Iris pigment epithelial cell (primary cell): ENCODE measurements at places on chromosomes 1 and 21.

GRCh38 chr1:89806616-89807015 is 14.2 kb upstream of the LRRC8D start:
- no peak for DNase-seq

DNA sequence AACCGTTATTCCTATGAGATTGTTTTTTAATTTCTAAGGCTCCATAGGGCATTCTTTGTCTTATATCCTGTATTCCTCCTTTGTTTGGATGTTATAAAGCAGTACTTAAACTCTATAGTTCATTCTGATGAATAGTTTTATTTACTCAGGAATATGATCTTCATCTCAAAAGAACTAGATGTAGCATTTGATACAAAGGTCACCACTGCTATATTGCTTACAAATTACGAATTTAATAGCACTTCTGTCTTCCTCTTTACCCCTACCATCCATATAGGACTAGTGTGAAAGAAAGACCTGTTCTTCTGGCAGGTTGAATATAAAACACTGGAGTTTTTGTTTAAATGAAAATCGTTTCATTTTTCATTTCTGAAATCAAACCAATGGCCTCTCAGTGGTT is 468.1 kb upstream of the CXADR start:
- DNase-seq = no peak

GRCh38 chr1:202622388-202622787 is 87.9 kb downstream of the SYT2 start:
- DNase-seq = no peak

- DNase-seq = peak; percentile 20
These were observed 22.0 kb downstream of the TSPAN2 start for GRCh38 chr1:115067161-115067859.

DNA sequence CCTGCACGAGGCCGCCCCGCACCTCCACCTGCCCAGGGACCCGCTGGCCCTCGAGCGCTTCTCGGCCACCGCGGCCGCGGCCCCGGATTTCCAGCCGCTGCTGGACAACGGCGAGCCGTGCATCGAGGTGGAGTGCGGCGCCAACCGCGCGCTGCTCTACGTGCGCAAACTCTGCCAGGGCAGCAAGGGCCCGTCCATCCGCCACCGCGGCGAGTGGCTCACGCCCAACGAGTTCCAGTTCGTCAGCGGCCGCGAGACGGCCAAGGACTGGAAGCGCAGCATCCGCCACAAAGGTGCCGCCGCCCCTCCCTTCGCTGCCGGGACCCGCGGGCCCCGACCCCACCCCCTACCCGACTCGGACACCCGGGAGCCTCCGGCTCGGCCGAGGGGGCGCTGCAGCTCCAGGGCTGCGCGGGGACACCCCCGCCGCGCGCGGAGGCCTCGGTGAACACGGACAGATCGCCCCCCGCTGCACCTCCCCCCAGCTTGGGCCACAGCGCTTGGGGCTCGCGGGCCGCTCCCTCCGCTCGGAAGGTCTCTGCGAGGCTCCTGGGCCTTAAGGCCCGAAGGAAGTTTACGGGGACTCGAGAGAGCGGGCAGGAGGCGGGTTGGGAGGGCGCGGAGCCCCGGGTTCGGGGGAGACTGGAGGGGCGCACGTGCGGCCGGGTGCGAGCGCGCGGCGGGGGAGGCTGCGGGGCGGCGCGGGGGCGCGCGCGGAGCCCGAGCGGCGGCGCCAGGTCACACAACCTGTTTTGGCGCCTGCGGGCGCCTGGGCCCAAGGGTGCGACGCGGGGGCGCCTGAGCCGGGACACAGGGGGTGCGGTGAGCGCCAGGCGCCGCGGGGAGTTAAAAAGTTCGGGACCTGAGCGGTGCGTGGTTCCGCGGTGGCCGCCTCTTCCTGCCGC is 1.2 kb downstream of the SAMD11 start:
- peak; percentile 53 for DNase-seq

- DNase-seq = no peak
These were observed 43.6 kb upstream of the SLC45A1 start for GRCh38 chr1:8274352-8274751.

GRCh38 chr21:39965026-39965425 is 97.8 kb downstream of the PCP4 start:
- no peak for DNase-seq
